Neural crest cell (in vitro differentiated cells): ENCODE measurements at places on chromosomes 4 and X. TPM values are rescaled to one million over a fixed set of nuclear protein-coding genes. Genes with fewer than 3 reads are reported as not detected.

DNA sequence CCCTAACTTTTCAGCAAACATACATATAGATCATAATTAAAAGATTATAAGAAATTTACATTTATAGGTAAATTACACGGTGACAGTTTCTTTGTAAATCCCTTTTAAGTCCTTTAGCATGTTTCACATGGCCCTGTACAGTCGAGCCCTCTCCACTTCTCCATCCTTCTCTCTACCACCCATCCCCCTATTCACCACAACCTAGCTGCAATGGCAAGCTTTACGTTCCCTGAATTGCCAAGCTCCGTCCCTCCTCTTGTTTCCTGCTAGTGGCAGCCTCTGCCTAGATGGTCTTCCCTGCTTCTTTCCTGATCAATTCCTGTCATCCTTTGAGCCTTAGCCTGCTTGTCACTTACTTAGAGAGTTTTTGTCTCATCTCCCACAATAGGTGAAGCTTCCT lies 116.2 kb downstream of the TMA16 start:
- H3K27me3 ChIP-seq: no peaks in the 10 kb centered on the region
- H3K4me1 ChIP-seq: no peaks in the 10 kb centered on the region
- no peak for DNase-seq
- no peak overlapping the region for H3K27ac ChIP-seq
- H3K36me3 ChIP-seq: no peaks in the 10 kb centered on the region

DNA sequence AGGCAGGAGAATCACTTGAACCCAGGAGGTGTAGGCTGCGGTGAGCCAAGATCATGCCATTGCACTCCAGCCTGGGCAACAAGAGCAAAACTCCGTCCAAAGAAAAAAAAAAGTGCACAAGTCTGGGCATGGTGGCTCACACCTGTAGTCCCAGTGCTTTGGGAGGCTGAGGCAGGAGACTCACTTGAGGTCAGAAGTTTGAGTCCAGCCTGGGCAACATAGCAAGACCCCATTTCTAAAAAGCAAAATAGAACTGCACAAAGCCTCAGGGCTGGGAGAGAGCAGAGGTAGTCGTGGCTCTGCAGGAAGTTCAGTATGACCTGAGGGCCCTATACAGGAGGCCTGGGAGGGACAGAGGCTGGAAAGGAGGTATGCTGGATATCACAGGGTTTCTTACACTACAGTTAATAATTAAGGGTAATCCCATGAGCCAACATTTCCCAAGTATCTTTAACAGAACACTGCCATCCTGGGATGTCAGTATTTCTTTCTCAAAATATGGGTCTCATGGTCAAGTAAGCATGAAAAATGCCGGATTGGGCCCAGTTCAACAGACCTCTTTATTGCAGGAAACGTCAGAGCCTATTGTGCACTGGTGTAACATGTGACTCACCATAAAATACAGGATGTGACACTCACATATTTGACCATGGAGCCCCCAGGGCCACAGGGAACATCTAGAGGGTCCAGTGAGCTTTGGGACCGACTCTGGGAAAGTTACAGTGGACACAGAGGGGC lies 37.8 kb downstream of the ACSL1 start:
- H3K4me1 ChIP-seq: no peaks in the 10 kb centered on the region
- peak overlapping the region; percentile 39 for H3K27ac ChIP-seq

HSFX2 gene
- not detected in 2 replicates for total RNA-seq

DNA sequence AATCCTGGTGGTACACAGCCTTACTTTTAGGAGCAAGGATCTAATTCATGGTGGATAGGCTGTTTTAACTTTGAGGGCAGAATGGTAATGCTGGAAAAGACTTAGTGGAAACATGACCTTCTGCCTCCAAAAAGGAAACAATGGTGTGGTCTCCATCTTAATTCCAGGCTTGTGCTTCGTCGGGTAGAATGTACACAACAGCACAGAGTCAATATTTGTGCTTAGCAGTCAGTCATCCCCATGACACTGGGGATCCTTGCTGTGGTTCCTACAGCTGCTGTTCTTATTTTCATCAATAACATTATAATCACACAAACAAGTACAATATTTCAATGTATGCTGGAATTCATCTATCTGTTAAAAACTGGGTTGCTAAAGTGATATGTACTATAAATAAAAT lies 104.4 kb downstream of the HHIP start:
- peaks cover 7% of the 10 kb centered on the region for H3K4me1 ChIP-seq
- H3K36me3 ChIP-seq: peaks cover 8% of the 10 kb centered on the region
- H3K27me3 ChIP-seq: no peaks in the 10 kb centered on the region
- no peak overlapping the region for H3K27ac ChIP-seq
- DNase-seq: no peak

GABRG1 gene
- total RNA-seq: not detected in 2 replicates

GRCh38 chrX:15468036-15468435 lies 25.1 kb downstream of the PIR start:
- H3K27ac ChIP-seq: peak overlapping the region; percentile 1
- H3K36me3 ChIP-seq: peaks cover 7% of the 10 kb centered on the region
- H3K27me3 ChIP-seq: no peaks in the 10 kb centered on the region
- H3K4me1 ChIP-seq: peaks cover 10% of the 10 kb centered on the region

EPGN gene
- total RNA-seq: 0.63 TPM in 1 of 2 replicates, not detected in the other

DNA sequence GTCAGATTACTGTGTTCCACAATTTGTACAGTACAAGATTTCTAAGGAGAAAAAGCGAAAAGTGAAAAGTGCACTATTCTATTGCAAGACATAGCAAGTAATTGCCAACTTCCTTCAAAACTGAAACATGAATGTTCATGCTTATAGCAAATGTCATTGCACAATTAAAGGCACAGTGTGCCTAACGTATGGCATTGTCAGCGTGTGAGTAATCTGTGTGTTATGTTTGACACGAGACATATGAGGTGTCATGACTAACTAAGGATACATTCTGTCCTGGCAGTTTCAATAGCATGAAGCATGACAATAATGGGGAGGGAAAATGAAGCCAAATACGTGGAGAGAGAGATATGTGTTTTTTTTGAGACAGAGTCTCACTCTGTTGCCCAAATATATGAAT lies 33.6 kb upstream of the TBC1D9 start:
- H3K4me1 ChIP-seq: no peaks in the 10 kb centered on the region
- no peak for DNase-seq
- H3K4me3 ChIP-seq: no peak overlapping the region
- H3K27ac ChIP-seq: no peak overlapping the region

GAGE2A gene
- not detected in 2 replicates for total RNA-seq

CSAG3 gene
- total RNA-seq: not detected in 2 replicates

- H3K27ac ChIP-seq: no peak overlapping the region
- peaks cover 23% of the 10 kb centered on the region for H3K27me3 ChIP-seq
- DNase-seq: no peak
- H3K4me1 ChIP-seq: no peaks in the 10 kb centered on the region
Measured at GRCh38 chrX:52821079-52821760, 10.1 kb downstream of the XAGE5 start.

HPGD gene
- not detected in 2 replicates for total RNA-seq

EGF gene
- 0.84 and 1.2 TPM in 2 replicates for total RNA-seq

DNA sequence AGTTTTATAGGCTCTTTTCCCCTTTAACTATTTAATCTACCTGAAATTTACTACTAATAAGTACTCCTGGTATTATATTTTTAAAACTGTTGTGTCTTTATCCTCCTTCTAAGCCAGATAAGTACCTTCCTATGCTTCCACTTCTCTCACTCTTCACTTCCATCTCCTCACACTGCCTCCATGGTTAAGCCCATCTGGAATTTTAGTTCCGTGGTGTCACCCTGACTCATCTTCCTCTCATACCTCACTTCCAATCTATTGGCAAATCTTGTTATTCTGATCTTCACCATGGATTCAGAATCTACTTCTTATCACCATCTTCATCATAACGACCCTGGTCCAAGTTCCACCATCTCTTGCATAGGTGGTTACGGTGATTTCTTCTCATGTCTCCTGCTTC lies 32.7 kb upstream of the DAPP1 start:
- H3K36me3 ChIP-seq: no peaks in the 10 kb centered on the region
- H3K27ac ChIP-seq: no peak overlapping the region
- H3K4me3 ChIP-seq: no peak overlapping the region
- no peaks in the 10 kb centered on the region for H3K27me3 ChIP-seq
- no peak for DNase-seq

DNA sequence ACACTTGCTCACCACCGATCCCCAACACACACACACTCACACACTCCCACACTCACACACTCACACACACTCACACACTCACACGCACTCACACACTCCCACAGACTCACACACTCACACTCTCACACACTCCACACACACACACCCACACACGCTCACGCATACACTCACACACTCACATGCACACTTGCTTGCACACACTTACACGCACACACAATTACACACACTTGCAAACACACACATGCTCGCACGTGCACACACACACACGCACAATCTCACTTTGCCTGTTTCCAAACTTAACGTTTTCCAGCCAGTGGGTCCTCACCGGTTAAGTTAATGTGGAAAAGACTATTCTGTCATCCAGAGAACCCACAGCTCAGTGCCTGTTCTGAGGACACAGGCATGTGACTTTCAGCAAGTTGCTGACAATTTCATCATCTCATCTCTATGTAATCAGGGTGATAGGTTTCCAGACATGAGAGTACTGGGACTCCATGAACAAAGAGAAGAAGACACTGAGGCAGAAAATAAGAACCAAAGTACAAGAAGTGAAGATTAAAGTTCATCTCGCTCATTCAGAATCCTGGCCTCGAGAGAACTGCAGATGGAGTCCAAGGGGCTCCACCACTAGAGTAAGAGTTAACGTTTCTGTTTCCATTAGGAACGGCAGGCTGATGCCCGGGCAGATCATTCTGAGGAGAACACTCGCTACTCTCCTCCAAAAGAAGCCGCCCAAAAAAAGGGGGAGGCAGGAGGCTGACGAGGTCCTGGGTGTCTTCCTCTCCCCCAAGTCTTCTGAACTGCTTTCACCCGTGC lies 153.2 kb upstream of the FRG1 start:
- H3K4me3 ChIP-seq: no peak overlapping the region
- H3K4me1 ChIP-seq: peaks cover 2% of the 10 kb centered on the region
- no peak for DNase-seq

DNA sequence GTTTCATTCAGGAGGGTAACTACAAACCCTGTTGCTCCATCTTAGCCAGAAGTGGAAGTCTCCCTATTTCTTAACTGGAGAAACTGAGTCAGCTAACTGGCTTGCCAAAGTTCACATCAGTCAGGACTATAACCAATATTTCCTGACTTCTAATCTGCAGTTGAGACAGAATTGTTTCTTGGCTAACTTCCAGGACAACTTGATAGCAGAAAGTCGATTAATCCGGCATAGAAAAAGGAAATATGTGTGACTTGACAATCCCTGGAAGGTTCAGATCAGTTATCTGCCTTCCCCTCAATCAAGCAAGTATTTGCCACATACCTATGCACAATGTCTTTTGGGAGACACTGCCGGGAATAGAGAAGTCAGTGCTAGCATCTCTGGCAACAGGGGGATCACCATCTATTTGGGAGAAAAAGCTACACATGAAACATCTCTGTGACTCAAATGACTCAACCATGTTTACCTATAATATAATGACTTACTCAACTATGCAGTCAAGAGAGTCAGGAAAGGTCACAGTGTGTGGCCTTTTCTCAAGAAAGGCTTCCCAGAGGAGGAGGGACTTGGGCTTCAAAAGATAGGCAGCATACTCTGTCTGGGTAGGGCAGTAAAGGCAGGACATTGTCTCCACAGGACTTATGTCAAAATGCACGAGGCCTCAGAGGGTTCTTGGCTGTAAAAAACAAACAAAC lies 12.4 kb upstream of the LONRF3 start:
- H3K4me1 ChIP-seq: no peaks in the 10 kb centered on the region
- H3K4me3 ChIP-seq: no peak overlapping the region
- H3K36me3 ChIP-seq: no peaks in the 10 kb centered on the region
- H3K27me3 ChIP-seq: peaks cover 14% of the 10 kb centered on the region
- H3K27ac ChIP-seq: no peak overlapping the region
- DNase-seq: no peak

DNA sequence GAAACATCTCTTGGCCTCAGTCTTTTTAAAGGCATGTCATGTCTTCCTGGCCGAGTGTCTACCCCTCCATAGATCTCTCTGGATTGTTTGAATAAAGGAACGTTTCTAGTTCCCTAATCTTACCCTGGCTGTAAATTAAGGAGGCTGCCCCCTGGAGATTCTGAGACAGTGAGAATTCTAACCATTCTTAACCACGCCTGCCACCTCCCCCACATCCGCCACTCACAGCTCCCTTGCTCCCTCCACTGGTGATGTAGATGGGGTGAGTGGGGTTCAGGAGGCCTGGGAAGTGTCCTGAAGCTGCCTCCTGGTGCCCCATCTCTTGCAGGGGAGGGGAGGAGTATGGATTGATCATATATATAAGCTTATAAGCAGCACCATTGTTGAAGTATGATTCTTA lies 48.0 kb upstream of the TRIM2 start:
- no peaks in the 10 kb centered on the region for H3K36me3 ChIP-seq
- peak overlapping the region; percentile 65 for H3K4me3 ChIP-seq
- H3K27ac ChIP-seq: no peak overlapping the region
- peaks cover 3% of the 10 kb centered on the region for H3K27me3 ChIP-seq

DNAAF6 gene
- total RNA-seq: not detected in 2 replicates

GPR119 gene
- not detected in 2 replicates for total RNA-seq

MAGEA2B gene
- total RNA-seq: not detected in 2 replicates

DNA sequence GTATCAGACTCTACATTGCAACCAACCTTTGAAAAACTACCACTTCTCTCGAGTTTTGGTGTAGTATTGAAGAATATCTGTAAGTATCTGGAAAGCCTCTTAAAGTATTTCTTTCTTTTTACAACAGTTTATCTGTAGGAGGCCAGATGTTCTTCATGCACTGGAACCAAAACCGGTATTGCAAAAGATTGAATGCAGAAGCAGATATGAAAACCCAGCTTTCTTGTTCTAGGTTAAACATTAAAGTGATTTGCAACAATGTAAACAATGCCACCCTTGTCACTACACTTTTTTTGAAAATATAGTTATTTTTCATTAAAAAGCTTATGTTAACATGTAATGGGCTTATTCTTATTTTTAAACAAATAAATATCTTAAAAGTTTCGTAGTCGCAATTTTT lies 27.2 kb downstream of the PLS3 start:
- peaks cover 49% of the 10 kb centered on the region for H3K4me1 ChIP-seq
- no peak for DNase-seq
- no peaks in the 10 kb centered on the region for H3K36me3 ChIP-seq
- H3K27me3 ChIP-seq: no peaks in the 10 kb centered on the region
- no peak overlapping the region for H3K27ac ChIP-seq

FAM114A1 gene
- total RNA-seq: 11.3 and 13.4 TPM in 2 replicates

- DNase-seq: peak; percentile 32
- H3K36me3 ChIP-seq: no peaks in the 10 kb centered on the region
- peaks cover 25% of the 10 kb centered on the region for H3K27me3 ChIP-seq
- no peak overlapping the region for H3K27ac ChIP-seq
- H3K4me1 ChIP-seq: no peaks in the 10 kb centered on the region
- H3K4me3 ChIP-seq: no peak overlapping the region
Measured at GRCh38 chr4:9765091-9765490, 16.3 kb upstream of the DRD5 start.

GRCh38 chr4:21134994-21135393 lies 434.7 kb downstream of the PACRGL start:
- H3K4me3 ChIP-seq: no peak overlapping the region
- H3K27me3 ChIP-seq: no peaks in the 10 kb centered on the region
- H3K4me1 ChIP-seq: no peaks in the 10 kb centered on the region
- DNase-seq: no peak
- H3K27ac ChIP-seq: no peak overlapping the region

GRCh38 chr4:23789762-23790161 lies 100.1 kb downstream of the PPARGC1A start:
- H3K36me3 ChIP-seq: peaks cover 7% of the 10 kb centered on the region
- H3K4me1 ChIP-seq: no peaks in the 10 kb centered on the region
- H3K27me3 ChIP-seq: no peaks in the 10 kb centered on the region

GRCh38 chrX:48917139-48918001 lies 1.5 kb downstream of the PIM2 start:
- H3K27ac ChIP-seq: no peak overlapping the region
- peak overlapping the region; percentile 88 for H3K4me3 ChIP-seq
- peak; percentile 84 for DNase-seq
- peaks cover 33% of the 10 kb centered on the region for H3K4me1 ChIP-seq
